Temporal lobe (tissue), 4 donors: ENCODE measurements at places on chromosomes 2 and 18. TPM values are rescaled to one million over a fixed set of nuclear protein-coding genes. Genes with fewer than 3 reads are reported as not detected.

Gene RNF152
- total RNA-seq = 60.7 TPM

Gene RNF149
- total RNA-seq = 33.9 TPM

Gene CKAP2L
- total RNA-seq = 3.2 TPM

Gene TRPM8
- under 0.01 TPM for total RNA-seq

Gene ARL4C
- total RNA-seq = 43.3 TPM

Gene RGPD4
- 0.25 TPM for total RNA-seq

Gene DNAH7
- total RNA-seq = 10.3 TPM

Gene MC4R
- 1.2 TPM for total RNA-seq

Gene FECH
- 19.7 TPM for total RNA-seq

Gene MARCO
- 0.25 TPM for total RNA-seq

Gene REG3G
- not detected for total RNA-seq

Gene CRYGD
- 1.2 TPM for total RNA-seq

Gene CPO
- not detected for total RNA-seq

Gene SETBP1
- total RNA-seq = 46.2 TPM

Gene CACNB4
- 39.1 TPM for total RNA-seq

Gene ERICH2
- total RNA-seq = not detected

Gene RESP18
- total RNA-seq = 1.2 TPM

Gene DSC1
- 0.25 TPM for total RNA-seq

Gene GULP1
- 64.2 TPM for total RNA-seq

Gene TMEM198
- total RNA-seq = 11.1 TPM

Gene CYP27C1
- 3.4 TPM for total RNA-seq

Gene HOXD3
- total RNA-seq = not detected

Gene UBE2E3
- 252 TPM for total RNA-seq

Gene NPAS2
- 6.9 TPM for total RNA-seq

Gene FNDC4
- total RNA-seq = 47.9 TPM

Gene CBLN2
- 219 TPM for total RNA-seq

Gene GDF7
- under 0.01 TPM for total RNA-seq

Gene PTH2R
- 2.0 TPM for total RNA-seq

Gene MORN2
- 17.2 TPM for total RNA-seq

Gene NPPC
- 0.98 TPM for total RNA-seq

Gene MROH2A
- total RNA-seq = not detected

Gene UGT1A10
- not detected for total RNA-seq

Gene MTCL1
- total RNA-seq = 14.5 TPM

Gene SNTG2
- total RNA-seq = 0.98 TPM

Gene IL1R2
- not detected for total RNA-seq

Gene EPB41L3
- 39.3 TPM for total RNA-seq

Gene IL1A
- total RNA-seq = not detected
